ENCODE measurements at places on chromosomes 1 and 21.

GRCh38 chr1:222171005-222171404 is 376.9 kb downstream of the HHIPL2 start:
- no peak for DNase-seq

DNA sequence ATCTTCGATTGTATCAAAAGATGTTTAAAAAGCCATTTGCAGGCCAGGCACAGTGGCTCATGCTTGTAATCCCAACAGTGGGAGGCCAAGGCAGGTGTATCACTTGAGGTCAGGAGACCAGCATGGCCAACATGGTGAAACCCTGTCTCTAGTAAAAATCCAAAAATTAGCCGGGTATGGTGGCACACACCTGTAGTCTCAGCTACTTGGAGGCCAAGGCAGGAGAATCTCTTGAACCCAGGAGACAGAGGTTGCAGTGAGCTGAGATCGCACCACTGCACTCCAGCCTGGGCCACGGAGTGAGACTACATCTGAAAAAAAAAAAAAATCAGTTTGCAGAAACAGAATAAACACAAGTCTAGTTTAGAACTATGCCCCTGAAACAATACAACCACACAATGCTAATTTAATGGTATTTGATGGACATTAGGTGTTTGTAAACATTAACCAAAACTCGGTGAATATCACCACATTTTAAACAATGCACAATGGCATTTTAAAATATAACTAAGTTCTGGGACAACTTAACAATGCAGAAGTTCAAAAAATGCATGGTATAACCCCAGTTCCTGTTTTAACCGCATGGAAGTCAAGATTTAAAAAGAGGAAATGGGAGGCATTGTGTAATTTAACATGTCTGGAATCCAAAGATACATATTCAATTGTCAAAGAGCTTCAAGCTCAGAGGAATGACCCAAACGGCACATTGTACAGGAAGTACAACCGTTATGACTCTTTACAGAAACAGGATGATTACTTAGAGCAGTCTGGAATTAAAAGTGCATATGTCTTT is 7.1 kb upstream of the PTTG1IP start:
- no peak for DNase-seq

GRCh38 chr1:40047769-40048168 is 7.2 kb downstream of the CAP1 start:
- DNase-seq = no peak

GRCh38 chr21:45135122-45135521 is 60.7 kb downstream of the ADARB1 start:
- no peak for DNase-seq

GRCh38 chr1:89358287-89358893 is 5.5 kb upstream of the GBP6 start:
- DNase-seq = peak; percentile 85

GRCh38 chr21:25385911-25386474 is 221.3 kb downstream of the MRPL39 start:
- no peak for DNase-seq

DNA sequence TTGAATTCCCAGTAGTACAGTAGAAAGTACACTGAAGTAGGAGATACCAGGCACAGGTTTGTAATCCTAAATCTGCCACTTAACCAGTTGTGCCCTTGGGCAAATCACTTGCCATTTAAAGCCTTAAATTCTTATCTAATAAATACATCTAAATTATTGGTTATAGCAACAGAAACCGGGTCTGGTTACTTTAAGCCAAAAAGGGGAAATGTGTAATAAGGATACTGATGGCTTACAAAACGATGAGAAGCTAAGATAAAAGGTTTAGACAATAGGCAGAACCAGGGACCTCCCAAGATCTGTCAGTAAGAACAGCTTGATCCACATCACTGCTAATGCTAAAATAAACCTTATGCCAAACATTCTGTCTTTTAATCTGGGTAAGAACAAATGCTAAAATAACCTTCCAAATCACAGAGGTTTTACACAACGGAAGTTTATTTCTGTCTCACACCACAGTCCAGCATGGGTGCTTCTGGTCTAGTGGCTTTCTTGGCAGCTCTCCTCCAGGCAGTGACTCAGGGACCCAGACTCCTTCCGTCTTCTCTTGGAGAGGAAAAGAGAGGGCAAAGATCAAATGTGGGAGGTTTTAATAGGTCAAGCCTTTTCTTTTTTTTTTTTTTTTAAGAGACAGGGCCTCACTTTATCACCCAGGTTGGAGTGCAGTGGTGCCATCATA is 16.5 kb upstream of the ZMYM1 start:
- no peak for DNase-seq

- DNase-seq = no peak
Observed at GRCh38 chr1:42266253-42267135, 68.5 kb downstream of the FOXJ3 start.

GRCh38 chr1:65319141-65319540 is 9.8 kb downstream of the DNAJC6 start:
- no peak for DNase-seq

DNA sequence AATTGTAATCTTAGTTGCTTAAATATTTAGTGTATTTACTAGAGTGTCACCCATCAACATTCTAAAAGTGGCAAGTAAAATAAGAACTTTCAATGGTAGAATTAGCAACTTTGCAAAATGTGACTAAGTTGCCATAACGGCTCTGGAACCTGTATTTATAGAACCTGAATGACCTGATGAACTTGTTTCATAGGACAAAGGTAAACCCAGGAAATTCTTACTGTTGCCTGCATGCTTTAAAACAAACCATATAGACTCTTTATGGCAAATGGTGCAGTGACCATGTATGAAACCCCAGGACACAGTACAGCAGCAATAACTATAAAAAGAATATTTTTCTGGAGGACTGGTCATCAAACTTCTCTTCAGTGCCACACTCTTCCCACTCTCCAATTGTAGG is 22.9 kb downstream of the AK2 start:
- DNase-seq = no peak

DNA sequence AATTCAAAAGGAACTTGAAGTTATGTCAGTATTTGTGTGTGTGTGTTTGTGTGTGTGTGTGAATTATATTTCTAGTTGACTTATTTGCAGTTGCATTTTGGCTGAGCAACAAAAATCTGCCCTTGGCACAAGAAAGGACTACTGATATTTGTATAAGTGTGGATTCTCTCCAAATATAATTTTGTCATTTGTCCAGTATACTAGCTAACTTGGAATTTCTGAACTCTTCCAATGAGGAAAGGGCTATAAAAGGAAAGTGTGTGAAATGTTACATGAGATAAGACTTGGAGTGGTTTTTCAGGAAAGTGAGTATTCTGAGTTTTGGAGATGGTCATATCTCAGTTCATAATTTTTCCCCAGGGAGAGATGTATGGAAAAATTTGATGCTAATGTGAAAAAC is 1384.1 kb upstream of the B3GALT2 start:
- no peak for DNase-seq

Data from ovary (tissue), 10 donors.